Activated naive CD8-positive, alpha-beta T cell treated with anti-CD3 and anti-CD28 coated beads, Interleukin-2, amount 50 U/mL, for 24 hours (primary cell): ENCODE measurements at places on chromosomes 3 and 15.

DNA sequence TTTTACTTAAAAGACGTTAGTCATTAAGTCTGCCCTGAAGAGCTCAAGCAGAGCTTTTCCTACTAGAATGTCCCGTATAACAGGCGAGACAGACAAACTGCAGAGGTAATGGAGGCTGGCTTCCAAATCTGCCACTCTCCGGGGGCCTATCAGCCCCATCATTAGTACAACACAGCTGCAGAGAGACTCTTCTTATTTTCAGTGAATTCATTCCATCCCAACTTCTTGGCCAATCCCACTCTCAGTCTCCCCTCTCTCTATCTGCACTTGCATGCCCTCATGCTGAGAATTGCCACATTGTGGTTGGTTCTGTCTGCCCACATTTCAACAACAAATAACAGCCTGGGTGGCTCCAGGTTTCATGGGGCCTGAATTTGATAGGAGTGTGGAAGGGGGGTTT is 412.7 kb downstream of the ERC2 start:
- peaks cover 2% of the 10 kb centered on the region for H3K27me3 ChIP-seq
- no peaks in the 10 kb centered on the region for H3K4me1 ChIP-seq
- no peaks in the 10 kb centered on the region for H3K36me3 ChIP-seq
- no peak for DNase-seq
- no peak overlapping the region for H3K27ac ChIP-seq
- H3K4me3 ChIP-seq = no peak overlapping the region

DNA sequence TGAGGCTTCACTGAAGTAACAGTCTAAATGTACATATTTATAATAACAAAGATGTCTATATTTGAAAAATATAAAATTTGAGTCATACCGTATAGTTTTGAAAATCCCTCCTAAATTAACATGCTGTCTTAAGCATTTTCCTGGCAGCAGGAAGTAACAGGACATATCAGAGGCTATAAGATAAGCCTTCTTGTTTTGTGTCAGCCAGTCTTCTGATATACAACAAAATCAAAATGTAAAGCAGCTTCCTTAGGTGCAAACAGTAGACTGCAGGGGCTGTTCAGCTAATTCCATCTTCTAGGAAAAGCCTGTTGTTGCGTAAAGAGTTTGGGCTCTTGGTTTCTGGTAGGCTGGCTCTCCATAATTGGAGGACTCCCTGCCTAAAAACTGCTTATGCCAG is 56.0 kb downstream of the P3H2 start:
- H3K4me3 ChIP-seq = no peak overlapping the region
- H3K27me3 ChIP-seq = peaks cover 1% of the 10 kb centered on the region
- H3K27ac ChIP-seq = no peak overlapping the region

GRCh38 chr3:24166515-24166914 is 221.4 kb downstream of the NR1D2 start:
- no peak overlapping the region for H3K4me3 ChIP-seq
- DNase-seq = no peak
- H3K36me3 ChIP-seq = no peaks in the 10 kb centered on the region
- no peaks in the 10 kb centered on the region for H3K27me3 ChIP-seq
- no peaks in the 10 kb centered on the region for H3K4me1 ChIP-seq
- H3K27ac ChIP-seq = no peak overlapping the region

GRCh38 chr15:79904271-79904670 is 7.5 kb upstream of the MTHFS start:
- H3K4me1 ChIP-seq = peaks cover 21% of the 10 kb centered on the region
- DNase-seq = no peak
- no peak overlapping the region for H3K27ac ChIP-seq
- peaks cover 28% of the 10 kb centered on the region for H3K36me3 ChIP-seq
- no peak overlapping the region for H3K4me3 ChIP-seq

DNA sequence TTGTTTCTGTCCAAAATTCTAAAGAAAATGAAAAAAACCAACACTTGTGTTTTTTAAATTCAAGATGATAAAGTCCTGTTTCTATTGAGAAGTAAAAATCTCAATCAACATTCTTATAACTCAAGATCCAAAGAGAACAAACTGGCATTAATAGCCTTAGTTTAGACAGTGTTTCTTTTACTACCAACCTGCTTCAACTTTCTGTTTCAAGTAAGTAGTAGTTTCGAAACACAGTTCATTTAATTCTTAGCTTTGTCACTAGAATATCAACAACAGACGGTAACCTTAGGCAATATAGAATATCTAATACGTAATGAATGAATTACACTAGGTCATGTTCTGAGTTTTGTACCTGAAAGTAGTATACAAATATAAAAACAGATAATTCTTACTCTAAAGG is 23.7 kb downstream of the CIP2A start:
- H3K27ac ChIP-seq = no peak overlapping the region
- H3K36me3 ChIP-seq = peaks cover 45% of the 10 kb centered on the region
- no peaks in the 10 kb centered on the region for H3K27me3 ChIP-seq
- no peak overlapping the region for H3K4me3 ChIP-seq

GRCh38 chr3:189094539-189094938 is 77.2 kb upstream of the TPRG1 start:
- peaks cover 2% of the 10 kb centered on the region for H3K27me3 ChIP-seq
- H3K27ac ChIP-seq = no peak overlapping the region
- H3K4me1 ChIP-seq = no peaks in the 10 kb centered on the region
- H3K4me3 ChIP-seq = no peak overlapping the region

DNA sequence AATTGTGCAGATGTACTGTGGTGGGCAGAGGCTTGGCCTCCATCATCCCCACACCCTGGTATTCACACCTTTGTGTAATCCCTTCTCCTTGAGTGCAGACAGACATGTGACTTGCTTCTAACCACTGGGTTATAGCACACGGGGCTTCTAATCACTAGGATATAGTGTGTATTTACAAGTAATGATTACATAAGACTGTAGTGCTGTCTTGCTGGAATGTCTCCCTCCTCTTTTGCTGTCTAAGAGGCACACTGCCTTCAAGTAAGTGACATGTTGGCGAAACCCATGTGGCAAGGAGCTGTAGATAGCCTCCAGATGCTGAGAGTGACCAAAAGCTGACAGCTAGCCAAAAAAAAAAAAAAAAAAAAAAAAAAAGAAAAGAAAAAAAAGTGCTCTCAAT is 542.7 kb upstream of the MDFIC2 start:
- no peak overlapping the region for H3K27ac ChIP-seq
- H3K4me1 ChIP-seq = peaks cover 29% of the 10 kb centered on the region
- DNase-seq = no peak
- peaks cover 19% of the 10 kb centered on the region for H3K27me3 ChIP-seq
- no peak overlapping the region for H3K4me3 ChIP-seq
- no peaks in the 10 kb centered on the region for H3K36me3 ChIP-seq

DNA sequence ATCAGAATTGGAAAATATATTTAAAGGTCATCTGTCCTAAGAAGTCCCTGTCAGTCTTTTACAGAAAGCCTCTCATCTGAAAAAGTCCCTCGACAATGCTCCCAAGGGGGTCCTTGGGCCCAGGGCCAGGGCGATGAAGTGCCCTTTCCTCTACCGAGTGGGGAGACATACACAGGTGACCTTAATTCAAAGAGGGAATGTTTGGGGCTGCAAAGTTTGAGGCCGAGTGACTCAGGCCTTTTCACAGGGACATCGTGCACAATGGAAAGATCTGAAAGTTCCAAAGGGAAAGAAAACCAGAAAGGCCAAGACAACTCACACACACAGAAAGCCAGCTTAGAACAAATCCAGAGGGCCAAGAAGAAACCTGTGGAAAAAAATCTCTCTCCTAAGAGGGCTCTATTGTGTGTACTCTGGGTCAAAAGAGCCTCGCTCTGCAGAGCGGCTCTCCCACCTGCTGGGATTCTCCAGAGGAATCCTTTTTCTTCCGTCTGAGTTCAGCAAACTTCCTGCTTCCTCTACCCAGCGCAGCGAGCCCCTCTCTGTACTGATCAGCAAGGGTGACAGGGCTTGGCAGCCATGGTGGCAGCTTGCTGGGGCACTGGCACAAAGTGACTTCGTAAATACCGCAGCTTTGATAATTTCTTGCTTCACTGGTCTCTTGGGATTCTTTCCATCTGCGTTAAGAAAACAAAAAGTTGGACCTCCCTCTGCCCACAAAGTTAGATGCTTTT is 259.1 kb downstream of the OPA1 start:
- H3K27me3 ChIP-seq = no peaks in the 10 kb centered on the region
- H3K4me3 ChIP-seq = no peak overlapping the region
- no peak for DNase-seq
- peaks cover 1% of the 10 kb centered on the region for H3K36me3 ChIP-seq

DNA sequence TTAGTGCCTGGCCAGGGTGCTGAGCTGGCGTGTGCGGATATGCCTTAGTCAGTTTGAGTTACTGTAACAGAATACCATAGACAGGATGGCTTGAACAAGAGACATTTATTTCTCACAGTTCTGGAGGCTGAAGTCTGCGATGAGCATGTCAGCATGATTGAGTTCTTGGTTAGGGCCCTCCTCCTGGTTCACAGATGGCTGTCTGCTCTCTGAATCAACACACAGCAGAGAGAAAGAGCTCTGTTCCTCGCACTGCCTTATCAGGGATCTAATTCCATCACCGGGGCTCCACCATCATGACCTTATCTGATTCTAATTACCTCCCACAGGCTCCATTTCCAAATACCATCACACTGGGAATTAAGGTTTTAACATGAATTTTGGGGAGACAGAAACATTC is 386.6 kb upstream of the DPH6 start:
- no peaks in the 10 kb centered on the region for H3K4me1 ChIP-seq
- no peaks in the 10 kb centered on the region for H3K27me3 ChIP-seq
- H3K4me3 ChIP-seq = no peak overlapping the region
- no peak for DNase-seq

GRCh38 chr15:68450192-68450591 is 18.2 kb upstream of the ITGA11 start:
- peaks cover 49% of the 10 kb centered on the region for H3K27me3 ChIP-seq
- H3K4me3 ChIP-seq = no peak overlapping the region
- H3K27ac ChIP-seq = no peak overlapping the region
- H3K4me1 ChIP-seq = no peaks in the 10 kb centered on the region

DNA sequence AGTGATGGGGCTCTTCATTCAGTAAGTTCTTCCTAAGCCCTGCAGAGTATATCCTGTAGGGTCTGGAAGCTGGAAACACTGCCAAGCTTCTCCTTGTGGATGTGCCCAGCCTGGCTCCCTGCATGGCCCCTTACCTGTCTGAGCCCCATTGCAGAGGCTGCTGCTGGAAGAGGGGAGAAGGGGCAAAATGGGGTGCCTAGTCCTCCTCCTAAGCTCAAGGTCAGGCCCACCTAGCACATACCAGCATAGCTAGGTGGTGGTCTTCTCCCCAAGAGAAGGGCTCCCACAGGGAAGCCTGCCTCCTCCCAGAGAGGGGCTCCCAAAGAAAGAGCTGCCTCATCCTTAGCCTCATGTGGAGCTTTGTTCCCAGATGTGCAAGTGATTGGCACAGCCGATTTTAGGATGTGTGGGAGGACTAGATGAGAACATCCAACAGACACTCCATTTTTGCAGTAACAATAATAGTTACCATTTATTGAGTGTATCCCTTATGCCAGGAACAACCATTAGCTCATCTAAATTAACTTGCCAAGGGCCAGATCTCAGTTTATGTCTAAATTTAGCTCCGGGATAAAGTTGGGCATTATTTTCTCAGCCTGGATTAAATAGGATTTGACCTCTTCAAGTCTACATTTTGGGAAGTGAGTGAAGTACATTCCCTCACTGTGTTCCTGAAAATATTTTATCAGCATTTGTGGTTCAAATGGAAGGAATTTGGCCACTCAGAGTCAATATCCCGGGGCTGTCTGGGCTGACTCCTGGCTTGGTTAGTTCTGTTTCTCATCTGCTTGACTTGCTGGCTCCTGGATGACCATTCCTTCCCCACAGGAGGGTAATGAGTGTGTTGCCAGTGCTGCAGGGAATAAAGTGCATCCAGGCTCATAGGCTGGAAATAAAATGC is 291.1 kb upstream of the ROPN1 start:
- H3K4me3 ChIP-seq = no peak overlapping the region
- no peak for DNase-seq
- no peaks in the 10 kb centered on the region for H3K4me1 ChIP-seq
- no peaks in the 10 kb centered on the region for H3K36me3 ChIP-seq
- H3K27me3 ChIP-seq = peaks cover 4% of the 10 kb centered on the region

DNA sequence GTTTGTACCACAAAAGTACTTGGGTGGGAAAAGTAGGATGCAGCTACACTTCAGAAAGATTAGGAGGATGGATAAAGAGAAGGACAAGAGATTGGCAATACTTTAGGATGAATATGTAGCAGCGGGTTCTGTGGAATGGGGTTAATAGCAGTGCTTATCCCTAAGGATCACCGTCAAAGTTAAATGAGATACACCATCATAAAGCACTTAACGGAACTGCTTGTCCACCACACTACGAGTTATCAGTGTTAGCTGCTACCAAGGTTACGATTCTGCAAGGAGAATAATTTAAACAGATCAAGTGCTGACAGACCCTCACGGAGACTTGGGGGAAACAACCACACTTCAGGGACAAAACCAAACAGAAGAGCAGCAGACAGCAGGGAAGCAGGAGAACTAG is 963 bp downstream of the SHQ1 start:
- peak overlapping the region; percentile 94 for H3K27ac ChIP-seq
- peaks cover 11% of the 10 kb centered on the region for H3K36me3 ChIP-seq
- H3K4me1 ChIP-seq = peaks cover 62% of the 10 kb centered on the region

DNA sequence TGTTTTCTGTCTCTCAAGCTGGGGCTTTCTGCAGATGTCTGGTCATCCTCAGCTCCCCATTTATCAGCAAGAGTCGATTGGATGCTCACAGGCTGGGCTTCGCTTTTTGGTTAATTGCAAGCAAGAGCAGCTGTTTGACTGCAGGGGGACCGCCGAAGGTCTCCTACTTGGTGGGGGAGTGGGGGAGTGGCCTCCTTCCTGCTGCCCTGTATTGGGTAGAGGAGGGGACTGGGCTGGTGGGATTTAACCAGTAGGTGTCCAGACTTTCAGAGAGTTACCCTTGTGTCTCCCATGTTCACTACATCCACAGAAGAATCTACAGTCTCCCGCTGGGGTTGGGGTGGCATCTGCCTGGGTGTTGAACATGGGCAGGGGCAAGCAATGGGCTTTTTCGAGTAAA is 78.7 kb downstream of the PLXNA1 start:
- H3K27me3 ChIP-seq = peaks cover 10% of the 10 kb centered on the region
- no peaks in the 10 kb centered on the region for H3K36me3 ChIP-seq
- H3K4me1 ChIP-seq = no peaks in the 10 kb centered on the region
- DNase-seq = no peak
- H3K27ac ChIP-seq = no peak overlapping the region

DNA sequence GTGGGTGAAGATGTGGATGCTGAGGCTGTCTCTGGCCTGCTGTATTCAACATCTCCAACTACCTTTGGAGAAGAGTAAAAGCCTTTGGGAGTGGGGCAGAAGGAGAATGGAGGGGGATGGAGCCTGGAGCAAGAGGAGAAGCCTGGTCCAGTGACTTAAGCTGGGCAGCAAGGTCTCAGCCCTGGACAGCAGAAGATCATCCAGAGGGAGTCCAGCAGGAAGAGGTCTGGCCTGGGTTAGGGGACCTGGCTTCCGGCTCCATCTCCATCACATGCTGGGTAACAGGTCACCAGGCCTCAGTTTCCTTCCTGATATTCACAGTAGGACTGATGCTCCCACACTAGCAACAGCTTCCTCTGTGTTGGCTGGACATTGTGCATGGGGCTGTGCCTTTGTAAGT is 3.8 kb upstream of the ISL2 start:
- no peaks in the 10 kb centered on the region for H3K36me3 ChIP-seq
- DNase-seq = no peak
- peaks cover 67% of the 10 kb centered on the region for H3K27me3 ChIP-seq
- no peak overlapping the region for H3K27ac ChIP-seq
- H3K4me3 ChIP-seq = no peak overlapping the region
